Stimulated activated CD8-positive, alpha-beta memory T cell treated with anti-CD3 and anti-CD28 coated beads, Interleukin-12 subunit alpha, Interleukin-12 subunit beta, amount 100 ng/mL, for 4 hours (primary cell): ENCODE measurements at places on chromosomes 13 and 19.

DNA sequence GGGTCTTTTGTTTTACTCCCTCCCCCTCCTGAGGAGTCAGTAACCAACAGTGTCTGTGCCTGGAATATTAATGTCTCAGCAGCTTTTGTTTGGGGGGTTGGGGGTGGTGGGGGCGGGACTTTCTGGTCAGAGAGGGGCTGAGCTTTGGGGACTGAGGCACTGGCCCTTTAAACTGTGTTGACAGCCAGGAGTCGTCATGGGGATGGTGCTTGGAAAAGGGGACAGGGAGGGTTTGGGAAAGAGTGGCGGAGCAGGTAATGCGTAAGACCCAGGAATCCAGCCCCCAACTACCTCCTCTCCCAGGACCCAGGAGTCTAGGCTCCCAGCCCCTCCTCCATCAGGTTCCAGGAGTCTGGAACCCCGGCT, 5.2 kb downstream of the CADM4 start:
- DNase-seq: no peak

- DNase-seq: peak; percentile 85
Measured at GRCh38 chr19:35959040-35959967, 23.1 kb downstream of the LRFN3 start.

DNA sequence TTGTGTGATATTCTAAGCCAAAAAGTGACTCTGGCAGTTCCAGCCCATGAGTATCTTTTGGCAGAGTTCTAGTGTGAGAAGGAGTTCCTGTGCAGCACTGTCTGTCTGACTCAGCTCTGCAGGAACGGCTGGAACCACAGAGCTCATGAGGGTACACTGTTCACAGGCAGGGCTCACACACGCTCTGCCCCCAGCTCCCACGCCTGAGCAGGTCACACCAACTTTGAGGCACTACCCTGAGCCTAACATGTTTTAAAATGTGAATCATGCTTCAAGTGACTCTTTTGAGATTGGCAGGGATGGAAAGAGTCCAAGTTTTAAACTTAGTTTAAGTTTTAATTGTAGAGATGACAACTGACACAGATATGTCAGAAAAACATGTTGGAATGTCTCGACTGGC, 1203.3 kb downstream of the UQCRFS1 start:
- DNase-seq: no peak

- DNase-seq: no peak
Measured at GRCh38 chr13:34179481-34179880, 361.5 kb downstream of the RFC3 start.

DNA sequence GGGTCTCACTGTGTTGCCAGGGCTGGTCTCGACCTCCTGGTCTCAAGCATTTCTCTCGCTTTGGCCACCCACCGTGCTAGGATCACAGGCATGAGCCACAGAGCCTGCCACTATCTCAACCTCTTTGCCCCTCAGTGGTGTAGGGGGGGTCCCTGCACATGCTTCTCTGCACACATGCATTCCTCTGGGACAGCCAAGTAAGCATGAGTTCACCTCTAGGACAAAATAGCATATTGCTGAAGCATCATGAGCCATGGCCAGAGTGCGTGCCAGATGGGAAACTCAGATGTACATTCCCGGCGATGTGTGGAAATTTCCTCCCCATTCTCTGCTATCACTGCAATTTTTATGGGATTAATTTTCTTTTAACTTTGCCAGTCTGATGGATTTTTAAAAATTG, 23.1 kb downstream of the CHAF1A start:
- DNase-seq: no peak

GRCh38 chr19:38989066-38989605, 13.6 kb upstream of the FBXO17 start:
- DNase-seq: no peak

GRCh38 chr13:46962281-46962941, 65.6 kb upstream of the HTR2A start:
- DNase-seq: no peak

GRCh38 chr13:112996671-112997091, 27.7 kb downstream of the MCF2L start:
- no peak for DNase-seq

GRCh38 chr19:38714354-38714778, 29.9 kb downstream of the CAPN12 start:
- DNase-seq: no peak

GRCh38 chr19:40718774-40719391, 2.0 kb downstream of the ITPKC start:
- no peak for DNase-seq

DNA sequence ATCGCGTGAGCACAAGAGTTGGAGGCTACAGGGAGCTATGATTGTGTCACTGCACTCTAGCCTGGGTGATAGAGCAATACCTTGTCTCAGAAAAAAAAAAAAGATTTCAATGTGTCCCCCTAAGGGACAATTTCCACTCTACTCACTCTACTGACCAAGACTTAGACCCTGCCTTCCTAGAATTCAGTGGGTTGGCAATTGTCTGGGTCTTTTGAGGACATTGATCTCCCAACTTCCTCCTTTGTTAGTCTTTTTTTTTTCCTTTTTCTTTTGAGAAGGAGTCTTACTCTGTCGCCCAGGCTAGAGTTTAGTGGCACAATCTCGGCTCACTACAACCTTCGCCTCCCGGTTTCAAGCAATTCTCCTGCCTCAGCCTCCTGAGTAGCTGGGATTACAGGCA, 2.2 kb downstream of the SPTBN4 start:
- no peak for DNase-seq

DNA sequence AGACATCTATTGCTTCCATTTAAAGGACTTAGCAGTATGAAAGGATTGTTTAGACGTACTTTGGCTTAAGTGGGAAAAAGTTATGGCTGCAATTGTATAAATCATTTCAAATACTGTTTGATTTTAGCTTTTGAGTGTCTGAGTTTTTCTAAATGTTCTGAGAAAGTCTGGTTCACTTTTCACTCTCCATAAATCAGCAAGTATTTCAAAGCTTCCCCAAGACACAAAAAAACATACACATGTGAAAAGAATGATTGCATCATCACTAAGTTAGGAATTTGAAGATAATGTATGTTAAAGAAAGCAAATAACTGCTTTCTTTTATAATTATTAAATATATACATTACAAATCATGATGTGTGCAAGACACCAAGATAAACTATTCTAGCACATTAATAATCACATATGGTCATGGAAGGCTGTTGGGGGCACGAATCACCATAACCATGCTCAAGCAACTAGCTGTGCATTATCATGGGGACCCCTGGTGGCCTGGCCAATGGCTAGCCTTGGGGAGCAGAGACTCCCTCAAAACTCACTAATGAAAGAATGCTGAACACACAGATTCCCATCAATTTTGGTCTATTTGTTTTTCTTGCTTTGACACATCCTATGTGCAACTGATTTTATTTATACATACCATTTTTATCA, 111.1 kb downstream of the MIPEP start:
- DNase-seq: no peak

GRCh38 chr13:111312944-111313590, 7.4 kb upstream of the TEX29 start:
- DNase-seq: no peak

- no peak for DNase-seq
Measured at GRCh38 chr19:19405971-19406877, 749 bp downstream of the GATAD2A start.

DNA sequence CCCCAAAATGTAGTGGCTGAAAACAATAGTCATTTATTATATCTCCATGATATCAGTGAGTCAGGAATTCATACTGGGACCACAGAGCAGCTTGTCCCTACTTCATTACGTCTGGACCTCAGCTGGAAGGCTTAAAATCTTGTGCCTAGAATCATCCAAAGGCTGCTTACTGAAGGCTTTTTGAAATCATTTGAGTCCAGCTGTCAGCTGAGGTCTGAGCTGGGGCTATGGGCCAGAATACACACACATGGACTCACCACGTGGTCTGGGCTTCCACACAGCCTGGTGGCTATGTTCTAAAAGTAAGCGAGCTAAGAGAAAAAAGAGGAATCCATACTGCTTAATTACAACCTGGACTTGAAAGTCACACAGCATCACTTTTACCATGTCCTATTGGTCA, 209.2 kb downstream of the KCTD12 start:
- no peak for DNase-seq

GRCh38 chr13:39272994-39273393, 234.7 kb downstream of the NHLRC3 start:
- no peak for DNase-seq

GRCh38 chr13:36559375-36559774, 114.4 kb upstream of the SERTM1 start:
- DNase-seq: no peak

GRCh38 chr13:38824342-38824741, 137.5 kb downstream of the FREM2 start:
- no peak for DNase-seq

GRCh38 chr19:48044561-48044960, 682 bp upstream of the CABP5 start:
- DNase-seq: no peak

GRCh38 chr19:42584466-42584865, 10.3 kb downstream of the CEACAM8 start:
- DNase-seq: no peak

DNA sequence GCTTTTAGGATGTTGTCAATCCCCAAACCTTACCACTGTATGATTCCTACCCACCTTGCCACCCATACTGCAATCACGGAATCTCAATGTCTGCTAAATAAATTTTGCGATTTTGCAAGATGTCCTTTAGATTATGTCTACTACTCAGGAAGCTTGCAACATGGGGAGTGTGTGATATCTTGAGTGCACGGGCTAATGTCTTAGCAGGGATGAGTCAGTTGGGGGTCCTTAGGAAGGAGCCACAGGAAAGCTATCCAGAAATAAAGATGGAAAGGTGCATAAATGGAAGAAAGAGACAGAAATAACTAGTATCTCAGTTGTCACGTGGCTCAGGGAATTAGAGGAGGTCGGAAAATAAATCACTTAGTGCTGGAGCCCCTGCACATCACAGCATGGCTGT, 77.1 kb downstream of the NALCN start:
- DNase-seq: no peak

GRCh38 chr13:77918391-77919245, at the start of gene EDNRB:
Gene EDNRB, minus strand, starts transcription at chr13:77918831. Its CDS starts 258 bp downstream, at chr13:77918573.
- DNase-seq: no peak

DNA sequence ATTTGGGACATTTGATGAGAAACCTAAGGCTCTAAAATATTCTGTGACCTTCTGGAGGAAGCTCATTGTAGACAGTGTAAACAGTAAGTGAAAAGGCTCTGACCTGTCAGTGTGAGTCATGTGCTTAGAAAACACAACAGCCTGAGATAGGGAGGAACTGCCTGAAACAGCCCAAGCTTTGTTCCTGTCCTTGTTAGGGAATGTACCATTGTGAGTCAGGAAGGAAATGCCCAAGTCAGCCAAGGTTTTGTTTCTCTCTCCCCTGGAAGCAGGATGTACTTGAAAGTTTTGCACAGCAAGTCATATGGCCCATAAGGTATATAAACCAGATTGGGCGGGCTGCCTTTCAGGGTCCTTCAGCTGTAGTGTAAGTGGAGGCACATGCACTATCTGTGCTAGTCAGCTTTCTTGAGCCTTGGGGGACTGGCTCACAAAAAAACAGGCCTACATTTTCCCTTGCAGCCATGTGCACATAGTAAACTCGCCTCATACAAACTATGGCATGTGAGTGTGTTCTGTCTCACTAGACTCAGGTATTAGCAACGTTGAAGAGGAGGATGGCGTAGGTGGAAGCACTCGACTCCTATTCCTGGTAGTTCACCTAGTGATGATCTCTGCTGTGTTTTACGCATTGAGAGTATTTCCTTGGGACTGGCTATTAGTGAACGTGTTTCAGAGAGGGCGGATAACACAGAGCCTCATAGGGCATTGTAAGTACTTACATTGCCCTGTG, 141.2 kb upstream of the KLHL1 start:
- DNase-seq: no peak

DNA sequence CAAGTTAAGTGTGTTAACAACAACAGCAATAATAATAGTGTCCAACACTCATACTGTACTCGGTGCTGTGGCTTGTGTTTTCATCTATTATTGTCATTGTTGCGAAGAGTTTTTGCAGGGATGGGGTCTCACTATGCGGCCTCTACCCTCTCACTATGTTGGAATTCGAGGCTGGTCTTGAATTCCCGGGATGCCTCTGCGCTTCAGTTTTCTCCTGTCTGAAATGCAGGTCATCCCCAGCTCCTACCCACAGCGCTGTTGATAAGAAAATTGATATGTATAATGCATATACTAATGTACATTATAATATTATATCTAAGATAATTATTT, 4.9 kb upstream of the SBK3 start:
- no peak for DNase-seq

DNA sequence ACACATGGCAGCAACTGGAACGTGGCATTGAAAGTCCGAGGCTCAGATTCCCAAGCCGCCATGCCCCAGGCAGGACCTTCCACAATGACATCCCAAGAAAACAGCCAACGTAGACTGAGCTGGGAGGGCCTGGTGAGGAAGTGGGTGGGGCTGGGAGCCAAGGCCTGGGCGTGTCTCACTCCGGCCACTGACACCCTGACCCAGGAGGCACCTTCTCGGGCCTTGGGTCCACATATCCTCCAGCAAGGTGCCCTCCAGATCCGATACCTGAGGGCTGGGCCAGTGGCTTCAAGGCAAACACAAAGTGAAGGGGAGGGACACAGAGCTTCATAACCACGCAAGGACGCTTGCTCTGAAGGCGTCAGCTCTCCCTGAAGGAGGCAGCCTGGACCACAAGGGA, 43.0 kb downstream of the RAB20 start:
- DNase-seq: no peak

GRCh38 chr13:30301827-30302226, 5.5 kb downstream of the KATNAL1 start:
- DNase-seq: no peak

- DNase-seq: no peak
Measured at GRCh38 chr19:32688311-32688710, 3.3 kb upstream of the NUDT19 start.

DNA sequence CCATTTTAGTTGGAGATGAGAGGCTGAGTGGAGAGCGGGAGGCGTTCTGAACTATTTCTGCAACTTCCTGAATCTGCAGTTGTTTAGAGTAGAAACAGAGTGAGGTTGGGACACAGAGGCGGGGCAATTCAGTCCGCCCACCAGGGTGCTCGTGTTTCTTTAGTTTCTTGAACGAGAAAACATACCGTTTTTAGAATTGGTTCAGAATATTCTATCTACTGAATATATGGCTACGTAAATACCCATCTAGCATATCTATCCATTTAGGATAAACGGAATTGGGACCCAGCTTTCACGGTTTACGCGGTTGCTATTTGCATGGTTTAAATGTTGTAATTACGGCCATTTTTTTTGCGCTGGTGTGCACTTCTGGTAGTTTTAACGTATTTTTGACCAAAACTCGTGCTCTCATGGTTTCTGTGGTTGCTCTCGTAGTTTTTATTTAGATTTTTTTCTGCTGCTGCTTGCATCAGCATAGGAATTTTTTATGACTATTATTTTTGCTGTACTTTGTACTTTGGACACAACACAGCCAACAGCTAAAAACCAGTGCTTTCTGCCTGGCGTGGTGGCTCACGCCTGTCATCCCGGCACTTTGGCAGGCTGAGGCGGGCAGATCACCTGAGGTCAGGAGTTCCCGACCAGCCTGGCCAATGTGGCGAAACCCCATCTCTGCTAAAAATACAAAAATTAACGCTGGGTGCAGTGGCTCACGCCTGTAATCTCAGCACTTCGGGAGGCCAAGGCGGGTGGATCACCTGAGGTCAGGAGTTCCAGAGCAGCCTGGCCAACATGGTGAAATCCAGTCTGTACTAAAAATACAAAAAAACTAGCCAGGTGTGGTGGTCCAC, 32.7 kb downstream of the TIMM13 start:
- no peak for DNase-seq
